ENCODE measurements at places on chromosomes 2 and 18.

- DNase-seq = no peak
Measured at GRCh38 chr18:12336887-12337286, 28.8 kb downstream of the TUBB6 start.

- no peak for DNase-seq
Measured at GRCh38 chr2:133253793-133254192, 314.5 kb downstream of the NCKAP5 start.

- DNase-seq = no peak
Measured at GRCh38 chr18:58005011-58005410, 39.0 kb upstream of the NEDD4L start.

DNA sequence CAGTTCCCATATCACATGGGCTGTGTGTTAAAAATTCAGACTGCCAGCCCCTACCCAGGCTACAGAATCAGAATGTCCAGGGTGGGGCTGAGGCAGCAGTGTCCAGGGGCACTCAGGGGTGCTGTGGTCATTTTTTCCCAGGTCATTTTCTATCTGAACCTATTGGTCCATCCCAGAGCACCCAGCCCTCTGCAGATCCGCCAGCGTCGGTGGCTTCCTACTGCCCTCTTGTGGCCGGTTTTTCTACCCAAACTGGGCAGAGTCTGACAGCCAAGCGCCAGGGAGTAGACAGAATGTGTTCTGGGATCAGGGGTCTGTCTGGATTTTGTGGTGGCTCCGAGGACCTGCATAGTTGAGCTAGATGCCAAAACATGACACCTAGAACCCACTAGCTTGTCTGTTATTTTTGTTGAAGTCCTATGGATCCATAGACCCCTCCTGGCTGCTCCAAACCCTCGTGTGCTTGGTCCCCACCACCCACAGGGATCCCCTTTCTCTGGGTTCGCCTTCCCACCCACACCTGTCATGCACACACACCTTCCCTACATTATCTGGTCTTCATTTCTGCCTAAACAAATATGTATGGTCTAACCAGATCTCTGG lies 34.1 kb upstream of the RMDN2 start:
- peak; percentile 41 for DNase-seq

GRCh38 chr2:9237831-9238230 lies 31.2 kb downstream of the ASAP2 start:
- DNase-seq = no peak

- peak; percentile 69 for DNase-seq
Measured at GRCh38 chr2:56132138-56132537, 51.7 kb upstream of the CCDC85A start.

DNA sequence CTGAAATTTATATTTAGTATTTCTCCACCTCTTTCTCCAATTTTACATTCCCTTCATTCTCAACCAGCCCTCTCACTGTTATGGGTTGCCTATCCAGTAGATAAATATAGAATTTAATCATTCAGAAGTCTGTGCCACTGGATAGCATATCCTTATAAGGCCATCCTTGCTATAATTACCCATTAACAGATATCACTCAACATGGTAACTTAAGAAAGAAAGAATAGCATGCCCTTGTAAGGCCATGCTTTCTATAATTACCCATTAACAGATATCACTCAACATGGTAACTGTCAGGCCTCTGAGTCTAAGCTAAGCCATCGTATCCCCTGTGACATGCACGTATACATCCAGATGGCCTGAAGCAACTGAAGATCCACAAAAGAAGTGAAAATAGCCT lies 1137.4 kb upstream of the FAM98A start:
- no peak for DNase-seq

DNA sequence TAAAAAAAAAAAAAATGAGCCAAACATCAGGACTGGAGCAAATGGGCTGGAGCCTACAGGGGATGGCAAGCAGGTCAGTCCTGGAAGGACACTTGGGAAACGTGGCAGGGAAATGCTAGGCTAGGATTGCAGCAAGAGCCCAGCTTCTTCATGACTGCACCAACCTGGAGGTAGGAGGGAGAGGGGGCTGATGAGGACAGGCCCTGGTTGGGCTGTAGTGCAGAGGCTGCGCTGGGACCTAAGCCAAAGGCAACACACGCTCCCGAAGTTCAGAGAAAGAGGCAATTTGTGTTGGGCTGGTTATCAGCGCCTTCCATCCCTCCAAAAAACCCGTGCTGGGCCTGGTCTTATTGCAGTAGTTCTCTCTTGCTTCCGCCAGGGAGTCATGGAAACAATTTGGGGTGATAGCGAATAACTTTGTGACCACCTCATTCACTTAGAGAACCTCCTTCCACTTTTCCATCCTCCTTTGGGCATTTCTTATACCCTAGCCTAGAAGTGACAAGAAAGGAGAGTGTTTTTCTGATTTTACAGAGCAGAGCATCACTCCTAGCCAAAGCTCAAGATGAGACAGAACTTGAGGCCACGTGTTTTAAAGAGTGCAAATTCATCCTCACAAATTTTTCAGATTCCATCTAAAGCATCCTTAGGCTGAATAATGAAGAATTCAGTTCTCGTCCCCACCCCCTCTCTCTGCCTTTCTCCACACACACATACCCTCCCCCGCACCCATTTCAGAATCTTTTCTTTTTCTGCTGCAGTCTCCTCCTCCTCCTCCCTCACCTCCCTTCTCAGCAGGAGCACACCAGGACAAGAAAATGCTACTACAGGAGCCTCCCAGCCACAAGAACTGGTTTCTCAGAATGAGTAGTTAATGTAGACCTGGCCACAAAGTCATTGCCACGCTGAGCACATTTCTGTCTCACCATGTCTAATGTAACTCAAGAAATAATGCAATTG lies 82.5 kb upstream of the STPG4 start:
- peak; percentile 75 for DNase-seq

GRCh38 chr2:204625135-204625534 lies 79.9 kb downstream of the PARD3B start:
- DNase-seq = no peak

GRCh38 chr18:6509417-6509816 lies 94.7 kb upstream of the L3MBTL4 start:
- DNase-seq = no peak

- DNase-seq = no peak
Measured at GRCh38 chr2:233385489-233386044, 31.3 kb downstream of the DGKD start.

DNA sequence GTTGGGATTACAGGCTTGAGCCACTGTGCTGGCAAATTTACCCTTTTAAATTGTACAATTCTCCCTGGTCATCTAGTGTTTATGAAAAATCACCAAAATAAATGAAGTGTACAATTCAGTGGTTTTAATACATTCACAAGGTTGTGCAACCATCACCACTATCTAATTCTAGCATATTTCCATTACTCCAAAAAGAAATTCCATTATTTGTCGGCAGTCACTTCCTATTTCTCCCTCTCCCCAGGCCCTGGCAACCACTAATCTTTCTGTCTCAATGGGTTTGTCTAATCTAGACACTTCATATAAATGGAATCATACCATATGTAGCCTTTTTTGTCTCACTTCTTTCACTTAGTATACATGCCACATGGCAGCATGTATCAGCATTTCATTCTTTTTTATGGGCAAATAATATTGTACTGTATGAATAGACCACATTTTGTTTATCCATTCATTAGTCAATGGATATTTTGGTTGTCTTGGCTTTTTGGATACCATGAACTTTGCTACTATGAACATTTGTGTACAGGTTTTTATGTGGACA lies 12.6 kb upstream of the POLE4 start:
- no peak for DNase-seq

All from NCI-H1694 (cell line).